Germinal center (tissue), 1 donor: ENCODE measurements at places on chromosomes 7 and 10.

DNA sequence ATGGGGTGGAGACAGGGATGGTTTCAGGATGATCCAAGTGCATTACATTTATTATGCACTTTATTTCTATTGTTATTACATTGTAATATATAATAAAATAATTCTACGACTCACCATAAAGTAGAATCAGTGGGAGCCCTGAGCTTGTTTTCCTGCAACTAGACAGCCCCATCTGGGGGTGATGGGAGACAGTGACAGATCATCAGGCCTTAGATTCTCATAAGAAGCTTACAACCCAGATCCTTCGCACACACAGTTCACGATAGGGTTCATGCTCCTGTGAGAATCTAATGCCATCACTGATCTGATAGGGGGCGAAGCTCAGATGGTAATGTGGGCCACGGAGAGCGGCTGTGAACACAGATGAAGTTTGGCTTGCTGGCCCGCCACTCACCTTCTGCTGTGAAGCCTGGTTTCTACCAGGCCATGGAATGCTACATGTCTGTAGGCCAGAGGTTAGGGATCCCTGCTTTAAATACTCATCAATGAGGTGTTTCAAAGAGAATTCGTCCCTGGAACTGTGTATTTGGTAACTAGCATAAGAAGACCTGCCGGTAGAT, 21.2 kb upstream of the PRKCQ start:
- no peak for DNase-seq

- no peak for DNase-seq
Observed at GRCh38 chr7:103425177-103425576, 20.8 kb downstream of the SLC26A5 start.

GRCh38 chr7:143884969-143885559, 16.9 kb downstream of the TCAF1 start:
- peak; percentile 74 for DNase-seq

DNA sequence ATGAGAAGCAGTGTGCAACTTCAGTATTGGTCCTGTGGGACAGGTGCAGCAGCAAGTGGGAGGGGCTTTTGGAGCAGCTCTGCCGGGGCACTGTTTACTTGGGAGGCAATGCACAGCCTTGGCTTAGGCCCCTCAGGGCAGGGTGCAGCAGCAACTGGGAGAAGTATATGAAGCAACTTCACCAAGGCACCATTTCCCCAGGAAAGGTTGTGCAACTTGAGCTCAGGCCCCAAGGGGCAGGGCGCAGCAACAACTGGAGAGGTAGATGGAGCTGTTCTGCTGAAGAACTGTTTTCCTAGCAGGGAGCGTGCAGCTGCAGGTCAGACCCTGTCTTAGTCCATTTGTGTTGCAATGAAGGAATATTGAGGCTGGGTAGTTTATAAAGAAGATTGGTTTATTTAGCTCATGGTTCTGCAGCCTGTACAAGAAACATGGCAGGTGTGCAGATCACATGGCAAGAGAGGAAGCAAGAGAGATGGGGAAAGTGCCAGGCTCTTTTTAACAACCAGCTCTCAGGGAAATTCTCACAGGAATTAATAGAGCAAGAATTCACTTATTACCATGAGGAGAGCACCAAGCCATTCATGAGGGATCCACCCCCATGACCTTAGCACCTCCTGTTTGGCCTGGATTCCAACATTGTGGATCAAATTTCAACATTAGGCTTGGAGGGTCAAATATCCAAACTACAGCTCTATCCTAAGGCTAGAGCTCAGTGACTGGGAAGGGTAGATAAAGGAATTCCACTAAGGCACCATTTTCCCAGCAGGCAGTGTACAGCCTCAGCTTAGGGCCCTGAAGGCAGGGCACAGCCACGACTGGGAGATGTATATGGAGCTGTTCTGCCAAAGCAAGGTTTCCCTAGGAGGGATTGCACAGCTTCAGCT, 10.9 kb downstream of the GPR141 start:
- no peak for DNase-seq

DNA sequence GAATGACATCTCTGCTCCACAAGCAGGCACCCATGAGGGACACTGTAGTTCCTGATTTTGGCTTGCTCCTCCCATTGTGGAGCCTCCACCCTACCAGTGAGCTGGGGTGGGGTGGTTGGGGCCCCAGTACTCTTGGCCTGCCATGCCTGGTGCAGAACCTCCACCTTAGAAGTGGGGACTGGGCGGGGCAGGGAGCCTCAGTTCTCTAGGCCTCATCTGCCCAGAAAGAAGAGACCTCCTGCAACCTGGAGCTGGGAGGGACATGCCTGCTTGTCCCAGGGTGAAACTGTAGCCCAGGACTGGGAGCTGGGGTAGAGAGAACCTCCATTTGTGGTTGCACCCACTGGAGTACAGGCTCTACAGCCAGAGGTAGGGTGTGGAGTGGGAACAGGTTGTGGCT, 14.4 kb downstream of the RAMP3 start:
- DNase-seq = no peak

DNA sequence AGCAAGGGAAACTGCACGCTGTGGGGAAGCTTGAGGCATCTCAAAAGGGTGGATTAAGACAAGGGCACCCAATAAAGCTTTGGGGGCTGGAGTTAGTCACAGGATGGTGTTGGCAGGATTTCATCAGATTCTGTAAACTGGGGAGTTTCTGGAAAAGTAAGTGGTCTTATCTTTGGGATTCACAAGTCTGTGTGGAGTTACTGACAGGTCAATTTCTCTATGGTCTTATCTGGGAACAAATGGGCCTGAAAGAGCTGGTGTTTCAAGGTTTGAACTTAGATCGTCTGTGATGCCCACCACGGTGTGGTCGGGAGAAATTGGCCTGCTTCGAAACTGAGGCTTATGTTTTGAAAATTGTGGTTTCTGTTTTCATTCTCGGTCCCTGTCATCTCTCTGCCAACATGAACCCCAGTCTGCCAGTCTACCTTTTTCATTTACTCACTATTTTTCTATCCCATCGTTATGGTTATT, 23.8 kb upstream of the AOAH start:
- no peak for DNase-seq

DNA sequence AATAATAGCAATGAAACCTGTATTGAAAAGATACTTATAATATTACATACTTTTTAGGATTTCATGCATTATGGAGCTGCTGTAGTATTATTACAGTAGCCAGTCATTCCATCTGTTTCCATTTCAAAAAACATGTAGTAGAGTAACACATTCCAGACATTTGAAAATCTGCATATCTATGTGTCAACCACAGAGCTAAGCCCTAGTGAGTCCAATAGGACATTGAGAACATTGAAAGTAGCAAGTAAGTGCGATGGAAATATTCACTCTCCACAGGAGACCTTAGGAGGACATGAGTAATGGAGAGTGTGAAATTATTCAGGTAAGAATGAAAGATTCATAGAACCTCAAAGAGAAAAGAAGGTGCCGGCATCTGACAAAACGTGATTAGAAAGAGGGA, 15.3 kb downstream of the NSMCE4A start:
- DNase-seq = no peak

DNA sequence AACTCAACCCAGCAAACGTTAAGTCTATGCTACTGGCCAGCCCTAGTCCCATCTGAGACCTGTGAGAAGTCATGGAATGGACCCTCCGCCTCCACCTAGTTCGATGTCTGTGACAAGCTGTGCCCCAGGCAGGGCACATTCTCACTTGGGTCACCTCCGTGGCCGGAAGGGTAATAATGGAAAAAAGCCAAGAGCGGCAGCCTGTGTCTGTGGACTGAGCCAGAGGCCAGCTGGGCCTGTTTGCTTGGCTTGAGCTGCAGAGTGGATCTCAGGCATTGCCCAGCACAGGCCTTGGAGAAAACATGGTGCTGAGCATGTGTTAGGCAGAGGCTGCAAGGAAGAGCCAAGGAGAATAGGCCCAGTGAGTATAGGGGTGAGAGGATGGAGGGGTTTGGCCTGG, 97.8 kb downstream of the GALNT17 start:
- no peak for DNase-seq

GRCh38 chr7:102287111-102287980, 678 bp downstream of the SH2B2 start:
- DNase-seq = peak; percentile 48

DNA sequence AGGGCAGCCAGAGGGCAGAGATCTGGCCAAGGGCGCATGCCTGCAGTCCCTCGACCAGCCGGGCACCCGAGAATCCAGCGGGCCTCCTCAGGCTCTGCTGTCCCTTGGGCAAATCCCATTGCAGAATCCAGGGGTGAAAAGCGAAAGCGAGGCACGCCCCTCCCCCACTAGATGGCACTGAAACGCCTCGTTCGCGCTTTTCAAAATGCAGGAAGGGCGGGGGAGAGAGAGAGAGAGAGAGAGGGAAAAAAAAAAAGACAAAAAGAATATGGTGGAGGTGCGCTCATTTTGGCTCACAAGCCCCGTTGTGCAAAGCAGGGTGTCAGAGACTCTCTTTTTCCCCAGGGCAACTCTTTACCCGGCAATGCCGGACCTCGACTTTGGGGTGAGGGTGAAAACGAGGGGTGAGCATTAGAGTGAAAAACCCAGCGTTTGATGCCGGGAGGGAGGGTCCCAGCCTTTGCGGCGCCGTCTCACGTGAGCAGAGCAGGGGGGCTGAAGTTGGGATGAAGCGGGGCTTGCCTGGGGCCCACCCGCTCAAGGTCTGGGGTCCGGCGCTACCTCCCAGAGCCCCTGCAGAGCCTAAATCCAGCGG, 2.5 kb upstream of the TMEM178B start:
- DNase-seq = peak; percentile 6

DNA sequence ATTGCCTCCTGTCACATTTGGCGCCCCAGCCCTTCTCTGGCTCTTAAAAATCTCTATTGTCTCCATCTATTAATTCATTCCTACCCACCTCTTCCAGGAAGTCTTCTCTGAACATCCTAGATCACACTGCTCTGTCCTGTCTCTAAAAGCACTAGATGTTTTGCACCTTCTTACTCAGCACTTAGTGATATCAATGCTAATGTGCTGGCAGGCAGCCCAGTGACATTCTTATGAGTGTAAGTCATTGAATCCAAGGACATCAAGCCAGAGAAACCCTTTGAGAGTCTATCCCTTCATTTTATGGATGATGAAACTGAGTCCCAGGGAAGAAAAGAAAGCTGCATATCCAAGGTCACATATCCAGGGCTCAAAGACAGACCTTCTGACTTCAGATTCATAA, 48.3 kb upstream of the PAX2 start:
- no peak for DNase-seq
